ENCODE measurements at places on chromosomes 12 and 14.

DNA sequence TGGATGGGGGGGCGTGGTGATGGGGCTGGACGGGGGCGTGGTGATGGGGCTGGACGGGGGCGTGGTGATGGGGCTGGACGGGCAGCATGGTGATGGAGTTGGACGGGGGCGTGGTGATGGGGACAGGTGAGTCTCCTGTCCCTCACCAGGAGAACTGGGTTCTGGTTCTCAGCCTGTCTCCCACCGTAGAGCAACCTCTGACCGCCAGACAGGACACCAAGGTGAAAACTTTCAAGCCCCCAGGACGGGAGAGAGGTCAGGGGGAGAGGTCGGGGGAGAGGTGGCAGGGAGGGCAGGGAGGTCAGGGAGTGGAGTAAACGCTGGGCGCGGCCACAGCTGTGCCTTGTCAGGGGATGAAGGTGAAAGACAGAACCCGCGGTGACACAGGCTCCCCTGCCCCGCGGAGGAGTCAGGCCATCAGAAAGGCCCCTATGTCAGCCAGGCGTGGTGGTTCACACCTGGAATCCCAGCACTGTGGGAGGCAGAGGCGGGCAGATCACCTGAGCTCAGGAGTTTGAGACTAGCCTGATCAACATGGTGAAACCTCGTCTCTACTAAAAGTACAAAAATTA, 84.6 kb downstream of the GALNT9 start:
- no peak for DNase-seq

- DNase-seq, result no peak
These were observed 79.2 kb downstream of the DAD1 start for GRCh38 chr14:22509751-22510300.

DNA sequence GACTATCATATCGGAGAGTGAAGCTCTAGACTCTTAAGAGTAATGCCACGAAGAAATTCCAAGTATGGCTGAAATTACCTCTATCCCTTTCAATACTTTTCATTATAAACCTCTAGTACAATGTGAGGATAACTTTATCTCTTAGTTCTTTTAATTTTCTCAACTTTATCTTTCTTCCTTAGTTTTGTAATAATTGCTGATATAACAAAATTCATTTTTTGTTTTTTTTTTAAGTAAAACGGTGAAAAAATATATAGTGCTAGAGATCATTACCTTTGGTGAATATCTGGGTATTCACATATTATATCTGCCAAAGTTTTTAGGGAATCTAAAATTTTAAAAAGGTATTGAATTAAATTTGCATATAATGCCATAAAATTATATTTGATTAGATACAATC, 19.5 kb upstream of the DNAAF2 start:
- no peak for DNase-seq

DNA sequence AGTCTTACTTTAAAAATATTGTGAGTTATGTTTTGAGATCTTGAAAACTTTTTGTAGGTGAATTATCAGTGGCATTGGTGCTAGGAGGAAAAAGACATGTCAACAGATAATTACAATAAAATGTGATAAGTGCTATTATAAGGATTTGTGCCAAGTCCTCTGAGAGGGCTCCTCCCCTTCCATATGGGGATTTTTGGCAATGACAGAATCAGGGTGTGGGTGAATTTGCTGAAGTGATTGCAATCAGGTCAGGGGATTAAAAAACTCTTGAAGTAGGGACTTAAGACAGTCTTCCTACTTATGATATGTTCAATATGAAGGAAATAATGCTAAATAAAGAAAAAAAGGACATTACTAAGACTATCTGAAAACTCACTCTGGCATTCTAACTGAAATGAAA, 122.5 kb downstream of the SLC15A5 start:
- no peak for DNase-seq

DNA sequence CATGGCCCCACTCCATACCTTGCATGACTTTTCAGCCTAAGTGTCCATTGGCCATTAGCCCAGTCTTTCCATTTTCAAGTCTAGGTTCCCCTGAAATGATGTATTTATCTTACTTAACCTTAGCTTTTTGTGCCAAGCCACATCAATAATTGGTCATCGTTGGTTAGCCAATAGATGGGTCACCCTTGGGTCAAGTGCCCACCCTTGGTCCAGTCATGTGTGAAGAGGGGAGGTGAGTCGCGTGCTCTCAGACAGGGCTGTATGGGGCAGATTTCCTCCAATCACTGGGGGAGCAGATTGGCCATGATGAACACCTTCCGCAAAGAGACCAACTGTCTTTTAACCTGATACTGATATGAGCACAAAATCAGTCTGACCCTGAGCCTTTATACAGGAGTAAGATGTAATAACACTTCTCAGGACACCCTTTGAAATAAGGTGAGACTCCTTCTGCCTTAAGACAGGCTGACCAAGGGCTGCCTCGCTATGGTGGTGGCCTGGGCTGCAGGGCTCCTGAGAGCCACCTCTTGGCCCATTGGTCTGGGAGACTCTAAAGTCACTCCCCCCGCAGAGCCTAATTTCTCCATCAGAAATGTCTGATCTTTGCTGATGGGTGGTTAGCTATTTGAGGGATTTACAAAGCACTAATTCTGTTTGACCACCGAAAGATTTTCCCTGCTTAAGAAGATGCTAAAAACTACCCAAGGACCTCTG, 143.2 kb downstream of the ZFP36L1 start:
- DNase-seq, result peak; percentile 61

DNA sequence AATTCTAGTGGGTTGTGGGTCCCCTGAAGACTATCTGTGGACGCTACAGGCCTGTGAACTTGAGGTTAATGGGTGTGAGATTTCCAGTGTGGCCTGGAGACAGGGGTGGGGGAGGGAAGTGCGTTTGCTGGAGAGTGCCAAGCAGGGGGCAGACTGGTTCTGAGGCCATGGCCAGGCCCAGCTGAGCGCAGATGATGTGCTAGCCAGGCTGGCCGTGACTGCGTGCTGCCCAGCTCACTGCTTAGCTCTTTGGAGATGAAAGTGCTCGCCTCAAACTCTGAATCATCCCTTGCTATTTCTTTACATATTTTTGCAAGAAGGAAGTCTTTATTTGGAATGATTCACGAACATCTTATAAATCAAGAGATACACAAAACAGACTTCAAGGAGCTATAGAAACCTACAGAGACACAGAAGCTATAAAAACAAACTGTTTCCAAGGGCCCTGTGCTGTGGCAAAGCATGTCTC, 75.2 kb upstream of the PLEKHG3 start:
- DNase-seq, result peak; percentile 85

DNA sequence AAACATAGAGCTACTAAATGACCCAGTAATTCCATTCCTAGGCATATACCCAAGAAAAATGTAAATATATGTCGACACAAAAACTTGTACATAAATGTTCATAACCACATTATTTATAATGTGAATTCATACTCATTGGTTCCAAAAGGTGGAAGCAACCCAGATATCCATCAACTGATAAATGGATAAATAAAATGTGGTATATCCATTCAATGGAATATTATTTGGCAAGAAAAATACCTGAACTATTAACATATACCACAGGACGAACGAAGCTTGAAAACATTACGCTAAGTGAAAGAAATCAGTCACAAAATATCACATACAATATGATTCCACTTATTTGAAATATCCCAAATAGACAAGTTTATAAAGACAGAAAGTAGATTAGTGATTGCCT, 99.0 kb upstream of the SOX5 start:
- no peak for DNase-seq

- DNase-seq, result peak; percentile 23
These were observed 58.0 kb downstream of the LGMN start for GRCh38 chr14:92690171-92691011.

DNA sequence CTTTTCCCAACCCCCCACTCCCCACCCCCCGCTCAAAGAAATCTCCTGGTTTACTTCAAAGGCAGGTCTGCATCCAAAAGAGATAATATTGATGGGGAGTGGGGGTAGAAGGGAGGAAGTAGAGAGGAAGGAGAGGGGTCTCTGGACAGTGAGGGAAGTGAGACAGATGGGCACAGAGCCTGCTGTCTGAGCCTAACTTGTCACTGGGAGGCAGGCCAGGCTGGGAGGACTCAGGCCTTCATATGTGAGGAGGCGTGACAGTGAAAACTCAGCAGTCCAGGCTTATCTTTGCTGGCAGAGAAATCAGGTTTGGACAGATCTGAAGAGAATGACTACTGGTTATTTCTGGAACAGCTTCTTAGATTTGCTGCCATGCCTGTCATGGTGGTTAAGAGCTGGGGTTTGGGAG, 192.3 kb downstream of the NUAK1 start:
- peak; percentile 68 for DNase-seq

- DNase-seq, result no peak
These were observed 29.0 kb upstream of the PLEKHG7 start for GRCh38 chr12:92673756-92674155.

DNA sequence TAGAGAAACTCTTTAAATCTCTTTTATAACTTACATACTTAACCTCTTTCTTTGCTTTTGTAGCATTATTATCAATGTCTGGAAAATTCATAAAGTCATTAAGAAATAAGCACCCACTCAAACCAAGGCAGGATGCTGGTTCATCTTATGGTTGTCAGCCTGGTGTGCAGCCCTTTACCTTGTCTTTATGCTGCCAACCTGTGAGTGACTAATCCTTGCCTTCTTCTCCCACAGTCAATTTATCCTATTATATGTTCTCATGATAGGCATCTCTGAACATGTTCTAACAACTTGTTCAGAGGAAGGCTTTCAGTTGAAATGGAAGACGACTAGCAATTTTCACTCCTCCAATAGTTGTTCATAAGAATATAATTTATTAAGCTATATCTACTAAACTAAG, 186.9 kb upstream of the CAND1 start:
- DNase-seq, result no peak

DNA sequence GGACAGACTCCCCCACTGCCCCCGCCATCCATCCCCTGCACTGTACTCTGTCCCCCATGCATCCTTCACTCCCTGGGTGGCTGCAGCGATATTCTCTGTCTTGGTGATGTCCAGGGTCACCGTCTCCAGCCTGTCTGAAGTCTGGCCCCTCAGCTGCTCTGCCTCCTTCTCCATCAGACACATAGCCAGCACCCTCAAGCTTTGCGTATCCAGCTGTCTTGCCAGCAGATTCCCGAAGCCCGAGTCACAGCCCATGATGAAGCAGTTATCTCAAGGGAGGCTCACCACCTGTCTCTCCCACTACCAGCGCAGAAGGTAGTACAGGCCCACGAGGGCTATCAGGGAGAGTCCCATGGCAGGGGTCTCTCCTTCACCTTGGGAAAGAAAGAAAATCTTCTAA, 77.8 kb downstream of the HSD17B6 start:
- peak; percentile 77 for DNase-seq

DNA sequence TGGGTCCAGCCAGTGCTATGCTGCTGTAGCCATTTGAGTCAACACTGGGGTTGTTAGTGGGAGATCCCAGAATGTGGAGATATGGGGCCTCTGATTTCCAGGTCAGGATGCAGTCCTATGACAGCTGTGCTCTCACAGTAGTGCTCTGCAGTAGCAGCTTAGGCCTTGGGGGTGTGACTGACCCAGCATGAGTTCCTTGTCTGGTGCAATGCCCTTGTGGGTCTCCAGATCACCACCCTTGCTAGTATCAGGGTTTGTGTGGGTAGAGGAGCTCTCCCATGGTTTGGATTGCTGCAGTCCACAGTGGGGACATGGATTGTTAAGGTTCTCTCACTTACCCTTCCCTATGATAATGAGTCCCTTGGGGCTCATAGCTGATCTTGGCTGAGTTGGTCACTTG, 113.7 kb downstream of the RAD51B start:
- DNase-seq, result no peak

GRCh38 chr12:71024827-71025226, 104.3 kb upstream of the PTPRR start:
- DNase-seq, result no peak

- no peak for DNase-seq
These were observed 8.5 kb downstream of the RDH12 start for GRCh38 chr14:67710209-67710608.

DNA sequence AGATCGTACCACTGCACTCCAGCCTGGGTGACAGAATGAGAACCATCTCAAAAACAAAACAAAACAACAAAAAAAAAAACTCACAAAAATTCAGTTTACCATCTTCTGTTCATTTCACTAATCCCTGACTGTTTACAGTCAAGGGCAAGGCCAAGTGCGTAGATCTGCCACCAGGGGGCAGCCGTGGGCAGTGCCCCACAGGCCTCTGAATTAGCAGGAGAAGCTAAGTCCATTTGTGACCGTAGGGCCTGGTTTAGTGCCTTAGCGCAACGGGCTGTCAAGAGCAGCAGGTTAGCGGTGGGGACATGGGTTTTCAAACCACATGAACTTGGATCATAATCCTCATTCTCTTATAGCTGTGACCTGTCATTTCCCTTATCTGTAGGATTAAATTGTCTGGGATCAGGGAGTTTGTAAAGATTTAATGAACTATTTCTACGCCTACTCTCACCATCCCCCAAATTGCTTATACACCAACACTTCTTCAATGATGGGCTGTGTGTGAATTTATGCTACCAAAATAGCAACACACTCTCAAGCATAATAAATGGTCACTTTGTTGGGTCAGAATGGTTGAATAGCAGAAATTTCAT, 49.0 kb downstream of the KCTD10 start:
- peak; percentile 66 for DNase-seq

DNA sequence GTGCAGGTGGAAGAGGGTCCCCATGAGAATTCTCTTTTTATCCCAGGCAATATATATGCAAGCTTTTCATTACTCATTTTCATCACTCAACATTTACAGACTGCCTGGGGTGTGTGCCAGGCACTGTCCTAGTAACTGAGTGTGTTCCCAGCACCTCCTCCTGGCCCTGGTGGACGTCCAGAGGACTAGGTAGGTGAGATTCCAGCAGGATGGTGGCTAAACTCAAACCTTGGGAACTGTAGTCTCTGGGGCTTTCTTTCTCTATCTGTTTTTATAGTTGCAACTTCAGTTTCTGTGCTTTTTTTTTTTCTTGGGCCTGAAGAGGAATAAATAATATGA, 63.8 kb downstream of the SUSD6 start:
- DNase-seq, result no peak

DNA sequence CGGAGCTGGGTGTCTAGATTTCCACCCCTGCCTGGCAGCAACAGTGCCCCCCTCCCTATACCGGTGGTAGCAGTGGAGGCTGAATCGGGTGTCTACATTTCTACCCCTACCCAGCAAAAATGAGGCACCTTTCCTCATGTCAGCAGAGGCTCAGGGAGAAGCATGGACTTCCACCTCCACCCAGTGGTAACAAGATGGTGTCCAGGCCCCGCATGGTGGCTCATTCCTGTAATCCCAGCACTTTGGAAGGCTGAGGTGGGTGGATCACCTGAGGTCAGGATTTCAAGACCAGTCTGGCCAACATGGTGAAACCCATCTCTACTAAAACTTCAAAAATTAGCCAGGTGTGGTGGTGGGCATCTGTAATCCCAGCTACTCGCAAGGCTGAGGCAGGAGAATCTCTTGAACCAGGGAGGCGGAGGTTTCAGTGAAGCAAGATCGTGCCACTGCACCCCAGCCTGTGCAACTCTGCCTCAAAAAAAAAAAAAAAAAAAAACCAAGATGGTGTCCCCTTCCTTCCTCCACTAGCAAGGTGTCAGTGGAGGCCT, 35.5 kb upstream of the OR5AU1 start:
- no peak for DNase-seq

GRCh38 chr12:18562531-18562930, 175.3 kb downstream of the PLCZ1 start:
- DNase-seq, result no peak

- DNase-seq, result no peak
These were observed 17.6 kb downstream of the TEDC1 start for GRCh38 chr14:105508601-105509000.

GRCh38 chr12:107475900-107476299, 209.7 kb upstream of the PWP1 start:
- no peak for DNase-seq
